Endodermal cell (in vitro differentiated cells): ENCODE measurements at places on chromosomes 2 and 18.

- no peaks in the 10 kb centered on the region for H3K27me3 ChIP-seq
- H3K27ac ChIP-seq: no peak overlapping the region
- no peak for DNase-seq
- no peak overlapping the region for H3K4me3 ChIP-seq
Observed at GRCh38 chr2:117342415-117342814, 472.1 kb upstream of the DDX18 start.

DNA sequence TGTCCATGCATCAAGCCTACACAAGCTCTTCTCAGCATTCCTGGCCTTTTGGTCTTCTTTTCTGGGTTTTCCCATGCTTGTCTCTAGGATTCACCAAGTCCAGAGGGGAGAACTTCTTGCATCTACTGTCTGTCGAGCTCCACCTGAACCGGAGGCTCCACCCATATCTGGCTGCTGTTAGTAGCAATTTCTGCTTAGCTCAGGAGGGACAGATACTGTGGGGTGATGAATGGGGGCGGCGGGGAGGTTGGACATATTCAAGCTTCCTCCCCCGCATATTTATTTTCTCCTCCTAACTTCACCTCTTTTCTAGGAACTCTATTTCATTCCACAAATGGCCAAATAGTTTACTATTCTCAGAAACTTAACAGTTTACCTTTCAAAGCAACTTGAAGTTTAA is 163.5 kb downstream of the PTH2R start:
- H3K4me3 ChIP-seq: no peak overlapping the region
- no peaks in the 10 kb centered on the region for H3K36me3 ChIP-seq
- H3K27me3 ChIP-seq: no peaks in the 10 kb centered on the region

GRCh38 chr2:162057426-162057825 is 16.6 kb downstream of the DPP4 start:
- H3K27ac ChIP-seq: no peak overlapping the region
- DNase-seq: no peak
- H3K4me3 ChIP-seq: no peak overlapping the region
- no peaks in the 10 kb centered on the region for H3K4me1 ChIP-seq
- H3K27me3 ChIP-seq: no peaks in the 10 kb centered on the region

- H3K27me3 ChIP-seq: peaks cover 7% of the 10 kb centered on the region
- H3K4me1 ChIP-seq: peaks cover 15% of the 10 kb centered on the region
- H3K36me3 ChIP-seq: no peaks in the 10 kb centered on the region
- no peak for DNase-seq
Observed at GRCh38 chr2:37869771-37870170, 55.3 kb upstream of the RMDN2 start.

GRCh38 chr2:8634466-8635172 is 47.2 kb upstream of the ID2 start:
- no peaks in the 10 kb centered on the region for H3K36me3 ChIP-seq
- peaks cover 15% of the 10 kb centered on the region for H3K4me1 ChIP-seq
- H3K4me3 ChIP-seq: no peak overlapping the region
- peaks cover 5% of the 10 kb centered on the region for H3K27me3 ChIP-seq
- no peak overlapping the region for H3K27ac ChIP-seq

DNA sequence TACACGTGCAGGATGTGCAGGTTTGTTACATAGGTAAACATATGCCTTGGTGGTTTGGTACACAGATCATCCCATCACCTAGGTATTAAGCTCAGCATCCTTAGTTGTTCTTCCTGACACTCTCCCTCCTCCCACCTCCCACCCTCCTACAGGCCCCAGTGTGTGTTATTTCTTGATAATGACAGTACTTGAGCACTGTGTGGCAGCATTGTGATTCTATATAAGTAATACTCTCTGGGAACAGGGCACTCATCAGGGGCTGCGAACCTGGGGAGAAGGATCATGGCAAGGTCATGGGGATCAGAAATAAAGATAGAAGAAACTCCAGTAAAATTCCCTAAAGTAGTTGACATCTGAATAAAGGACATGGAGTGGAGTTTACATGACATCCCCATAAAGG is 1256.2 kb upstream of the CRIM1 start:
- H3K36me3 ChIP-seq: no peaks in the 10 kb centered on the region
- no peak overlapping the region for H3K27ac ChIP-seq
- H3K4me3 ChIP-seq: no peak overlapping the region
- DNase-seq: peak; percentile 63

DNA sequence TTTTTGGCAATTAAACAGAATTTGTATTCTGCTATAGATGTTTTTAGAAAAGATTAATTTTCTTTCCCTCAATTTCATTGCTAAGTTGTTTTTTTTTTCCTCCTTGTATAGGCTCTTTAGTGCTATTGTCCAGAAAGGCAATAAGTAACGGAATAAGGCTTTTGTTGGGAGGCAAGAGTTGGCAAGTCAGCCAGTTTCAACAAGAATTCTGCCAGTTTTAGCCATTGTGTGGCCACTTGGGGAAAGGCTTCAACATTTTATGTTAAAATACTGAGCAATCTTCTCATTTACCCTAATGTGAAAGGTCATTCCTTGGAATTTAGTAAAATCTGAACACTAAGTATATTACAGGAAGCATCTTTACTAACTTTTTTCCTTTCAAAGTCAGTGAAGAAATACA is 9.6 kb downstream of the CALCRL start:
- no peaks in the 10 kb centered on the region for H3K36me3 ChIP-seq
- H3K4me3 ChIP-seq: no peak overlapping the region
- no peak overlapping the region for H3K27ac ChIP-seq
